Vagina (tissue), 2 donors: ENCODE measurements at places on chromosomes 2 and 18. TPM values are rescaled to one million over a fixed set of nuclear protein-coding genes. Genes with fewer than 3 reads are reported as not detected.

DNA sequence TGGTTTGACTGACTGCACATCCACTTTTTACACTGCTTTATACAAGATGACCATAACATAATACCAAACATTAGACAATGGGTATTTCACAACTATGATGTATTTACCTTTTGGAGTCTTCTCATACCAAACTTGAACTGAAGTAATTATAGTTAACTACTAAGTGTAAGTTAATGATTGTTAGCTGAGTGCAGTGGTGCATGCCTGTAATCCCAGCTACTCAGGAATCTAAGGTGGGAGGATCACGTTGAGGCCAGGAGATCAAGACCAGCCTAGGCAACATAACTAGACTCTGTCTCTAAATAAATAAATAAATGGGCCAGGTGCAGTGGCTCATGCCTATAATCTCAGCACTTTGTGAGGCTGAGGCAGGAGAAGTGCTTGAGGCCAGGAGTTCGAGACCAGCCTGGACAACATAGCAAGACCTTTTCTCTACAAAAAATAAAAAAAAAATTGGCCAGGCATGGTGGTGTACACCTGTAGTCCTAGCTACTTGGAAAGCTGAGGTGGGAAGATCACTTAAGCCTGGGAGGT, 44.9 kb upstream of the ORC2 start:
- no peaks in the 10 kb centered on the region for H3K36me3 ChIP-seq
- H3K27ac ChIP-seq: no peak overlapping the region
- H3K27me3 ChIP-seq: no peaks in the 10 kb centered on the region

Gene SERPINB13
- total RNA-seq: 131 TPM

- H3K4me3 ChIP-seq: no peak overlapping the region
- H3K27me3 ChIP-seq: no peaks in the 10 kb centered on the region
- no peak for DNase-seq
- H3K4me1 ChIP-seq: peaks cover 16% of the 10 kb centered on the region
Observed at GRCh38 chr2:204468746-204469429, 76.4 kb upstream of the PARD3B start.

Gene HAAO
- 5.9 TPM for total RNA-seq

DNA sequence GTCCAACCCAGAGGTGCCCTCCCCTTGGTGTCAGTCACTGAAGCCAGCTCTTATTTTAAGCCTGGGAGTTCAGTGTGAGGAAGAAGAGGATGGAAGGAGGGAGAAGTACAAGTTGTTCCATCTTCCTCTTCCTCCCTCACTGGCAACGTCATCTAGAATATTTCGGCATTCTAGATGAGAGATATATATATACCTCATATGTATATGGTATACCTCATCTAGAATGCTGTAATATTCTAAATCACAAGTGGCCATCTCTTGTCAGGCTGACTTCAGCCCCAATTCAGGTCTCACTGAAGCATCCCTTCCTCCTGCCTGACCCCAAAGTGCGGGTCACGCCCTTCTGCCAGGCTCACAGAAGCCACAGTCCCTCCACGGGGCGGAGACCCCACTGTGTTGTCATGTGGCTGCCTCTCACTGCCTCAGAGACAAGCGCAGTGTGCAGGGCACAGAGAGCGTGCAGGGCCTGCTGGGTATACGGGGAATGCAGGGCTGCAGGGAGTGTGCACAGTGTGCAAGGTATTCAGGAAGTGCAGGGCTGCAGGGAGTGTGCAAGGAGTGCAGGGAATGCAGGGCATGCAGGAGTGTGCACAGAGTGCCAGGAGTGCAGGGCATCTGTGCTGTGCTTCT, 32.8 kb upstream of the B3GNT7 start:
- no peaks in the 10 kb centered on the region for H3K36me3 ChIP-seq
- no peaks in the 10 kb centered on the region for H3K27me3 ChIP-seq
- H3K4me3 ChIP-seq: no peak overlapping the region

DNA sequence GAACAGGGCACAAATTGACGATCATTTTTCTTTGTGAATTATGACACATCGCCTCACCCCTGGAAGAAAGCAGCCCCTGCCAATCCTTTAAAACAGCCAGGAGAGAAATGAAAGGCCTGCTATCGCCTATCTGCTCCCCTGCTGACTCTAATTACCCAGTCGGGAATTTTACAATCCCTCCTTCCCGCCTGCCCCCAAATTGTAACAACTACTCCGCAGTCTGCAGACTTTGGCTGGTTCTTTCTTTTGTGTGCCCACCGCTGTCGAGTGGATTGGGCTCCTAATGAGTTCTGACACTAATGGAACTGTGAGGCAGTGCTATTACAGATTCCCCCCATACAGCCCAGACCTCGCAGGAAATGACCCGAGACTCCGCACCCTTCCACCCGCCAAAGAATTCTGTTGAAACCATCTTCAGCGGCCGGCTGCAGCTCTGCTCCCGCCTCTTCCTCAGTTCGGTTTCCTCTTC, 281.2 kb upstream of the PARD3B start:
- H3K4me3 ChIP-seq: no peak overlapping the region
- no peaks in the 10 kb centered on the region for H3K36me3 ChIP-seq
- no peaks in the 10 kb centered on the region for H3K4me1 ChIP-seq

DNA sequence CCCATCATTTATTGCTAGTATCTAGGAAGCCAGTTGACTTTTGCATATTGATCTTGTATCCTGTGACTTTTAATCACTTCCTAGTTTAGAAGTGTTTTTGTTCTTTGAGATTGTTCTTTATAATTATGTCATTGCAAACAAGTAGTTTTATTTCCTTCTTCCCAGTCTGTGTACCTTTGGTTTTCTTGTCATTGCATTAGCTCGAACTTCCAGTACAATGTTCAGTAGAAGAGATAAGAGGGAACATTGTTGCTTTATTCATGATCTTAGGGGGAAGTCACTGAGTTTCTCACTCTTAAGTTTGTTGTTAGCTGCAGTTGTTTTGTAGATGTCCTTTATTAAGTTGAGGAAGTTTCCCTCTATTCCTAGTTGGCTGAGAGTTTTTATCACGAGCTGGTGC, 61.0 kb downstream of the TRAPPC12 start:
- no peaks in the 10 kb centered on the region for H3K27me3 ChIP-seq
- no peak overlapping the region for H3K4me3 ChIP-seq
- no peaks in the 10 kb centered on the region for H3K4me1 ChIP-seq
- no peak overlapping the region for H3K27ac ChIP-seq
- DNase-seq: no peak

Gene TTN
- 2.0 TPM for total RNA-seq

GRCh38 chr2:106282462-106283170, 88.5 kb upstream of the UXS1 start:
- no peaks in the 10 kb centered on the region for H3K27me3 ChIP-seq
- no peaks in the 10 kb centered on the region for H3K36me3 ChIP-seq
- no peak overlapping the region for H3K27ac ChIP-seq
- no peak overlapping the region for H3K4me3 ChIP-seq
- no peak for DNase-seq

DNA sequence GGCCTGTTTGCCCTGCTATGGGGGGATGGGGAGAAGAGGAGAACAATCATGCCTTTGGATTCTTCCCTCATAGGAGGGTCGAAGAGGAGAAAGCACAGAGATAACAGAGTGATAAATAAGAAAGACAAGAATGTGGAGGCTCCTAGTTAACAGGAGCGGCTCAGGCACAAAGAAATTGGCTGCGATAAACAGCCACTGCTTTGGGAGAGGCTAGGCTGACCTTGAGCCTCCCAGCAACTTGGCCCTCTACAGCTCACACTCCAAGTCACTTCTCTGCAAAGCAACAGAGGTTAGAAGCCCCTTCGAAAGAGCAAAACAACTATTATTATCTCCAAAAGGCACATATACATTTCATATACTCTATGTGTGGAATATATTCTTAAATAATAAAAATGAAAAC, 69.5 kb downstream of the ZBTB7C start:
- H3K36me3 ChIP-seq: no peaks in the 10 kb centered on the region
- no peaks in the 10 kb centered on the region for H3K27me3 ChIP-seq
- DNase-seq: no peak
- H3K4me1 ChIP-seq: no peaks in the 10 kb centered on the region
- no peak overlapping the region for H3K4me3 ChIP-seq
- no peak overlapping the region for H3K27ac ChIP-seq

Gene NLRC4
- 0.74 TPM for total RNA-seq

Gene NCKAP5
- 8.8 TPM for total RNA-seq

Gene CCDC148
- not detected for total RNA-seq

Gene LCT
- total RNA-seq: not detected

Gene PCARE
- not detected for total RNA-seq

DNA sequence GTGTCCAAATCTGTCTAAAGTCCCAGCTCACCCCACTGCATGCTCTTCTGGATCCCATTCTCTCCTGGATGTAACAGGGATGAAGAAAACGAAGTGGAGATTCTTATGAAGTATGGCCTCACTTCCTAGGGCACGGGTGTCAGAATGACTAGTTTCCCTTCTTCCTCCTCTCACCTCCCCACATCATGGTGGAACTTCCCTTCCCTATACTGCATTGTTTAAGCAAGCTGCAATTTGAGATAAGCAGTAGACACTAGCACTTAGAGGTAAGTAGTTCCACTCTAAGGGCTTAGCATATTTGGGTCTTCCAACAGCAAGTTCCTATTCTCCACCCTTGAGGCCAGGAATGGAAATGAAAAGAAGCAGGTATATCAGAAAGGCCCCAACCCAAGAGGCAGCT, 29.7 kb downstream of the SLC4A5 start:
- H3K36me3 ChIP-seq: no peaks in the 10 kb centered on the region
- no peaks in the 10 kb centered on the region for H3K4me1 ChIP-seq
- no peak overlapping the region for H3K4me3 ChIP-seq
- no peak for DNase-seq
- H3K27me3 ChIP-seq: no peaks in the 10 kb centered on the region
- H3K27ac ChIP-seq: no peak overlapping the region

Gene PID1
- total RNA-seq: 83.2 TPM

GRCh38 chr2:45578056-45578843, 32.8 kb downstream of the SRBD1 start:
- DNase-seq: no peak
- H3K36me3 ChIP-seq: no peaks in the 10 kb centered on the region
- no peak overlapping the region for H3K27ac ChIP-seq
- no peak overlapping the region for H3K4me3 ChIP-seq

DNA sequence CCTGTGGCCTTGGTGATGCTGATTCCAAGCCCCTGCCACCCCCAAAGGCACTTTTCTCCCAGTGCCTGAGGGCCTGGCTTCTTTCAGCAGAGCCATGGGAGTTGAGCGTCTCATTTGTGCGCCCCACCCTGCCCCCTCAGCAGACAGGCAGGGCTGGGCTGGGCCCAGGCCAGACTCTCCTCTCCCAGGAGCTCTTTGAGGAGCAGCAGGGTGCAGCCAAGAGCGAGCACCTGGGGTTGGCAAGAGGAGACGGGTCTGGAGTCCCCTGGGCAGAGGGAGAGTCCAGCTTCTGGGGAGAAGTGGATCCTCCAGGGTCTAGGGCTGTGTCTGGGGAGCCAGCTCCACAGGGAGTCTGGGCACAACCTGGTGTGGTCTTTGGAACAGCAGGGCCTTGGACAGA, 21.2 kb downstream of the NPPC start:
- H3K36me3 ChIP-seq: no peaks in the 10 kb centered on the region
- H3K27ac ChIP-seq: no peak overlapping the region
- H3K27me3 ChIP-seq: no peaks in the 10 kb centered on the region

GRCh38 chr2:59025157-59025757, 784.1 kb upstream of the FANCL start:
- no peaks in the 10 kb centered on the region for H3K36me3 ChIP-seq
- no peak for DNase-seq
- no peaks in the 10 kb centered on the region for H3K4me1 ChIP-seq

DNA sequence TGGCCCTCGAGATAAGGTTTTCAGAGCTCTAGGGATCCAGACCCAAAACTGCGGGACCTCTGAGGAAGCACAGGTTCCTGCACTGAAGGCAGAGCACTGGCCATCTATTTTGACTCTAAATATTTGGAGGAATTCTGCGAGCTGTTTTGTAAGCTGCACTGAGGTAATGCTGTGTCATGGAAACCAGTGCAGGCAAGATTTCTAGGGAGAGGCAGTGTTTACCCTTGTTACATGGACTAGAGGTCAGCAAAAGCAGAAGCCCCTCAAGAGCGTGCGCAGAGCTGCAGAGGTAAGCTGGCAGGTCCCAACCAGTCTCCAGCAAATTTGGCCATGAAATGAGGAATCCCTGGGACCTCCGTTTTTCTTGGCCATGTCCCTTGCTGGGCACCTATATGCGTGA, 137.3 kb downstream of the RNF152 start:
- H3K4me1 ChIP-seq: no peaks in the 10 kb centered on the region
- no peak overlapping the region for H3K27ac ChIP-seq
- DNase-seq: no peak
- H3K36me3 ChIP-seq: no peaks in the 10 kb centered on the region

Gene SCYGR6
- not detected for total RNA-seq

Gene EML6
- total RNA-seq: 1.7 TPM

DNA sequence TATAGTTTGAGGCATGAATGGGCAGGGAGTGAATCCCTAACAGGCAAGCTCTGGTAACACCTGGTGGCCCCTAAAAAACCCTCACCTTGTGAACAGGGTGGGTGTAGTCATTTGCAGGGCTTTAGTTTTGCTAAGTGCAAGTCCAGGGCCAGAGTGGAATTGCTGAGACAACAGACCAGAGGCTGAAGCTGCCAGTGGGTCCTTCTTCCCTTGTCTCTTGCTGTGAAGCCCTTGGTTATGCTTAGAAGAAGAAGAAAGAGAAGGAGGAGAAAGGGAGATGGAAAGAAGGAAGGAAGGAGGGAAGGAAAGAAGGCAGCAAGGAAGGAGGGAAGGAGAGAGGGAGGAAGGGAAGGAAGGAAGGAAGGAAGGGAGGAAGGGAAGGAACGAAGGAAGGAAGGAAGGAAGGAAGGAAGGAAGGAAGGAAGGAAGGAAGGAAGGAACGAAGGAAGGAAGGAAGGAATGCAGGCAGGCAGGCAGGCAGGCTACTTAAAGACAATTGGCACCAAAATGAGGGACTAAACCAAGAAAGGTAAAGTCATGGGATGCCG, 45.8 kb downstream of the SMAD7 start:
- no peak overlapping the region for H3K27ac ChIP-seq
- H3K27me3 ChIP-seq: no peaks in the 10 kb centered on the region
- DNase-seq: no peak
- peaks cover 22% of the 10 kb centered on the region for H3K4me1 ChIP-seq

DNA sequence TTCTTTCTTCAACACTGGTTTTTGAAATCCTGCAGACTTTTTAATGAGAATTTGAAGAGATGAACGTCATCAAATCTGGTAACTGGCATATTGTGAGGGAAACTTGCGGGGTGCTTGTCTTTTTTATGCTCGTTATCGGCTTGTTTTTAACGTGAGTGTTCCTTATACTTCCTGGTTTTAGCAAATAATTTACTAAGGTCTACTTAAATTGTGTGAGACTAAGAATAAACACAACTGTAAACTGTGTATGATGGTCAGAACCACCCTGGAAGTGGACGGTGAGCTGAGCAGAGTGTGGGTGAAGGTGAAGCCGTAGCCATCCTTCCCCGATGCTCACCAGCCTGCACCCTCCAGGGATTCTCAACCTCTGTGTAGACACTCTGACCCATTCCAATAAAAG, 82.3 kb upstream of the CDC42EP3 start:
- peaks cover 6% of the 10 kb centered on the region for H3K4me1 ChIP-seq
- no peaks in the 10 kb centered on the region for H3K36me3 ChIP-seq
- no peak overlapping the region for H3K4me3 ChIP-seq
- DNase-seq: no peak

- H3K4me3 ChIP-seq: no peak overlapping the region
Observed at GRCh38 chr2:203455209-203455608, 79.9 kb downstream of the RAPH1 start.
